ENCODE measurements at places on chromosomes 1 and 21.

DNA sequence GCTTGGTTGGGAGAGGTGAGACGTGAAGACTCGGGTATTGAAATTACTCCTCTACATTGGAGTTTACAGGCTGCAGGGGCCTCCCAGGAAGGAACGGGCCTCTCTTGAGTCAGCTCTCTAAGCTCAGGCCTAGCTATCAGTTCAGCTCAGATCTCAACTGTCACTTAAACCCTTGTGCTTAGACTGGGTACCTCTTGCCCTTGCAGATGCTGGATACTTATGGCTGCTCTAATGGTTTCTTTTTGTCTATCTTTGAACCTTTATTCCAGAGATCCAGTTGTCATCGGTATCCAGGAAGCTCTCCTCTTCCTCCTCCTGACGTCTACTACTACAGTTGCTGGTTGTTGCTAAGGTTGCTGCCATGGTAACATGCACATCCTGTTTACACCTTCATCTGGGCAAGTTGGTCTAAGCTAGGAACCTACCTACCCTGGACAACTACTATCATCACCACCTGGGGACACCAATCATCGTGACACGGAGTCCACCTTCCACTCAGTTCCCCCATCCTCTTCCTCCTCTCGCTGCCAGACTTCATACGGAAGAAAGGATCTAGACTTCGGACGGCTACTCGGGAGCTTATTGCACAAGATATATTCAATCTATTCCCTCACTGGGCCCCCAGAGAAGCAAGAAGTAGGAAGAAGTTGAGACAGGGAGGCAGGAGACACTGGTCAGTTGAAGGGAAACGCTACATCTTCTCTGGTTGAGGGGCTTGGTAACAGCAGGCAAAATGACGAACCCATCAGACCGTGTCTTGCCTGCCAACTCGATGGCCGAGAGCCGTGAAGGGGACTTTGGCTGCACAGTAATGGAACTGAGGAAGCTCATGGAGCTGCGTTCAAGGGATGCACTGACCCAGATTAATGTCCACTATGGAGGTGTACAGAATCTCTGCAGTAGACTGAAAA, 56.1 kb downstream of the ATP2B4 start:
- no peak for DNase-seq

GRCh38 chr1:193542690-193543089, 356.3 kb upstream of the B3GALT2 start:
- no peak for DNase-seq

DNA sequence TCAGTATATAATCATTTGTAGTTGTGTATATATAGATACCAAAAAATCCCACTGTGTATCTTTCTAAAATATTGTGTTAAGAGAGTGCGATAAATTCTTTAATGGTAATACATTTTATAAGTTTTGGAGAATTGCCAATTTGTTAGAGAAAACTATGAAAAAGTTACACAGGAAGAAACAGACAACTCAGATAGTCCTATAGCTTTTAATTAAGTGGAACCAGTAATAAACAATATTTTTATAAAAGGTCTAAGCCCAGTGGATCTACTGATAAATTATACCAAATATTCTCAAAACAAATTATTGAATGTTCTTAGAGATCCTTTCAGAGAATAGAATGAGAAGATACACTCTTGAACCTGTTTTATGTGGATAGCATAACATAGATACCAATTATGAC, 50.6 kb downstream of the OBSCN start:
- no peak for DNase-seq

DNA sequence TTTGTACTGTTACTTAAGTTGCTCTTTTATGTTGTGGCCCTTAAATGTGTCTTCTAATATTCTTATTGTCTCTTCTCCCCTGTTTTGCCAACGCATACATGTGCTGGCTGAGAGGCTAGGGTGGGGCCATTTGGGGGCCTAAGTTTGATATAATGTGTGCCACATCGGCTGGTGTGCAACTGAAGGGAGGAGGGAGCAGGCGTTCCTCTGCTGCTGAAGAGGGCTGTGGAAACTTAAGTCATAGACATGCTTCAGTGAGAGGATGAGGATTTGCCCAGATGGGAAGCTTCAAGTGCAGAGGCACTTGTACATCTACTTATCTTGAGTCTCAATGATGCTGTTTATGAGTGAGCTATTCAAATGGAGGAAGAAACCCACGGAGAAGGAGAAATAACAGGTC, 630.6 kb downstream of the LMO4 start:
- DNase-seq: no peak

GRCh38 chr1:181112071-181112929, 23.8 kb downstream of the IER5 start:
- DNase-seq: no peak

GRCh38 chr1:196380316-196380715, 227.9 kb downstream of the KCNT2 start:
- no peak for DNase-seq

DNA sequence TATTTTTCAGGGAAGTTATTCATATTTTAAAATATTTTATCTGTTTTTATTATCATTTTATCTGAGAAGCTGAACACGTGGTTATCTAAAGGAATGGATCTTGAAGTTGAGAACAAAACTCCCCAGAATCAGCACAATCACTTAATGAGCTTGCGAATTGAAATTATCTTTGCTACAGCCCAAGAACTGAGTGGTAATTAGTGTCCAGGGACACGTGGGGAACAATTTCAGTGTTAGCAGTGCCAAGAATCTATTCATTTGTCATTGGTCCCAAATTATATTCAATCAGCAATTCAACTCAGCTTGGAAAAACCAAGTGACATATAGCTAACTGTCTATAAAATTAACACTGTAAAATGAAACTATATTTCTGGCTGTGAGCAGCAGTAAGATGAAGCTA, 197.6 kb upstream of the UBE2U start:
- DNase-seq: no peak

GRCh38 chr1:193404236-193404635, 217.8 kb upstream of the B3GALT2 start:
- DNase-seq: no peak

GRCh38 chr1:167210966-167211674, 9.6 kb upstream of the POU2F1 start:
- no peak for DNase-seq

DNA sequence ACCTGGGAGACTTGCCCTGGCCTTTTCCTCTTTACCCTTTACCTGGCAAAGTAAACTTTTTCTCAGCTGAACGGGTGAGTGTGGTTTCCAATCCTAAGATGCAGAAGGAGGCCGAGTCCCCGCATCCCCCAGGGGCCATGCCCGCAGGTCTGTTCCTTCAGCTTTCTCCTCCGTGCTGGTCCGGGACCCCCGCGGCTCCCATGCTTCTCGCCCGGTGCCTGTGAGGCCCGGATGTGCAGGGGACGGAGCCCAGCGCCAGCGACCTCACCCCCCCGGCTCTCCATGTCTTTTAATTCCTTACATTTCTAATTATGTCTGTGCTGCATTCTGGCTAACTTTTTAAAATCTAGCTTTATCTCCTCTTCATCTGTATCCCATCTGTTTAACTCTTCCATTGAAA, 21.5 kb upstream of the SCYL3 start:
- DNase-seq: no peak

DNA sequence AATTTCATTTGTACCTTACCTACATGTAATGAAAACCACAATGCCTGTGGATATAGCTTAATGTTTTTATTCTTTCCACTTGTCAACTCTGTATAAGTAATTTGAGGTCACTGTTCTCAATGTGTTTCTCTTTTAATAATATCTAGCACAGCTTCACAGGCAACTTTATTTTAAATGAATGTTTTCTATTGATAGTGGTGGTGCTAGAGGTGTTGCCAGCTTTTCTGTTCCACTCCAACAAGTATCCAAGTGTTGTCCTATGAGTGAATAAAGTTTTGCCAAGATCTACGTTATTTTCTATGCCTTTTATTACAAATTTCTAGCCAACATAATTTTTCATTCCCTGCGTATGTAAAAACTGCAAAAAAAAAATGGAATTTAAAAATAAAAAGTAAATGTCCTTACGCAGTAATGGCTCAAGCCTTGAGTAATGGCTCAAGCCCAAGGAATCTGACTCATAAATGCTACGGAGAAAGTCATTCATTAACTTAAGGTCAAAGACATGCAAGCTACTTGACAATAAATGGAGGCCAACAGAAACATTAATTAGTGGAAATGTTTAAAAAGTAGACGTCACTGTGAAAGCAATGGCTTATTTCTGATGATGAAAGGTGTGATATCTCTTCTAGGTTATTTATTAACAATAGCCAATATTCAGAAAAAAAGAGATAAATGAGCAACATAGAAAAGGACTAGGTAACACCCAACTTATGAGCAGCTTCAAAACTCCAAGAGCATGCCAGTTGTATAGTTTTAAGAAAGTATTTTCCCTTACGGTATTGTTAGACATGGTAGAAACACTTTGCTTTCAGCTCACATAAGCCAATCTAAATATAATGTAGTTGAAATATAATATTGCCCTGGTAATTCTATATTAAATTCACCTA, 71.4 kb downstream of the SLC44A5 start:
- no peak for DNase-seq
